CD4-positive, CD25-positive, alpha-beta regulatory T cell (primary cell): ENCODE measurements at places on chromosomes 1 and 21. TPM values are rescaled to one million over a fixed set of nuclear protein-coding genes. Genes with fewer than 3 reads are reported as not detected.

AJAP1 gene
- total RNA-seq: 0.37 TPM

PKN2 gene
- 41.9 TPM for total RNA-seq

SYNC gene
- total RNA-seq: not detected

SPRR4 gene
- total RNA-seq: not detected

VANGL2 gene
- total RNA-seq: 0.07 TPM

MAP7D1 gene
- total RNA-seq: 178 TPM

AK2 gene
- total RNA-seq: 55.3 TPM

MXRA8 gene
- 0.17 TPM for total RNA-seq

ADAMTS4 gene
- total RNA-seq: 5.3 TPM

CCDC30 gene
- 6.1 TPM for total RNA-seq

TDRD10 gene
- total RNA-seq: not detected

SIM2 gene
- not detected for total RNA-seq

LAMC2 gene
- total RNA-seq: not detected

WLS gene
- not detected for total RNA-seq

KIF26B gene
- total RNA-seq: not detected

RASSF5 gene
- total RNA-seq: 158 TPM

CGN gene
- total RNA-seq: 0.37 TPM

CYP4X1 gene
- not detected for total RNA-seq

ACKR1 gene
- total RNA-seq: not detected

COL6A1 gene
- total RNA-seq: 2.2 TPM

HSD11B1 gene
- 0.47 TPM for total RNA-seq

ARHGEF16 gene
- total RNA-seq: not detected

KRTAP11-1 gene
- total RNA-seq: not detected

TSSK3 gene
- 0.76 TPM for total RNA-seq

TDRD5 gene
- total RNA-seq: not detected

TEX38 gene
- total RNA-seq: not detected

LHX8 gene
- not detected for total RNA-seq

MYOC gene
- total RNA-seq: not detected

TAS1R3 gene
- 2.0 TPM for total RNA-seq

CFHR1 gene
- total RNA-seq: not detected

TTC22 gene
- total RNA-seq: 15.8 TPM

CFAP107 gene
- not detected for total RNA-seq

RGS2 gene
- 156 TPM for total RNA-seq
